ENCODE measurements at places on chromosomes 4 and X.

- peak; percentile 75 for DNase-seq
These were observed 100.1 kb downstream of the REPS2 start for GRCh38 chrX:17046478-17047097.

DNA sequence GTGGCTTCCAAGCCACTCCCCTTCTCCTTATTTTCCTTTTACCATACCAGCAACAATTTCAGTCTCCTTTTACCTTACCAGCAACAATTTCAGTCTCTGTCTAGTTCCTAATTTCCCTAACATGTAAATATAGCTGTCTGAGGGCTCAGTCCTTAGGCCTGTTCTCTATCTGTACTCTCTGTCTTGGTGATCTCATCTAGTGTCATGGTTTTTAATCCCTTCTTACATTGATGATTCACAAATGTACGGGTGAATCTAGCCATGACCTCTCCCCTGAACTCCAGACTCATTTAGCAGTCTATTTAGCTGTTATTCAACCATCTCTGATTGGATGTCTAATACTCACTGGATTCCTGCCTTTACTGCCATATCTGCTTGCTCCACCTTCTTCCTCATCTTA lies 7.2 kb downstream of the IL15 start:
- DNase-seq, result no peak

DNA sequence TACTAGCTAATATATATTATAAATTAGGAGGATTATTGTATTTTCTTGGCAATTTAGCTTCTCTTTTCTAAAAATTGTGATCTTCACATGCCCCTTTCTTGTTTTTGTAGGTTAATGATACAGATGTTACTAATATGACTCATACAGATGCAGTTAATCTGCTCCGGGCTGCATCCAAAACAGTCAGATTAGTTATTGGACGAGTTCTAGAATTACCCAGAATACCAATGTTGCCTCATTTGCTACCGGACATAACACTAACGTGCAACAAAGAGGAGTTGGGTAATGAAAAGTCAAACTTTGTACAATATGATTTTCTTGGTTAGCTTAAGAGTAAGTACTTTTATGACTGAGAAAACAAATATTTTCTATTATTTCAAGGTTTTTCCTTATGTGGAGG lies 74.1 kb downstream of the SLC10A6 start:
- no peak for DNase-seq

DNA sequence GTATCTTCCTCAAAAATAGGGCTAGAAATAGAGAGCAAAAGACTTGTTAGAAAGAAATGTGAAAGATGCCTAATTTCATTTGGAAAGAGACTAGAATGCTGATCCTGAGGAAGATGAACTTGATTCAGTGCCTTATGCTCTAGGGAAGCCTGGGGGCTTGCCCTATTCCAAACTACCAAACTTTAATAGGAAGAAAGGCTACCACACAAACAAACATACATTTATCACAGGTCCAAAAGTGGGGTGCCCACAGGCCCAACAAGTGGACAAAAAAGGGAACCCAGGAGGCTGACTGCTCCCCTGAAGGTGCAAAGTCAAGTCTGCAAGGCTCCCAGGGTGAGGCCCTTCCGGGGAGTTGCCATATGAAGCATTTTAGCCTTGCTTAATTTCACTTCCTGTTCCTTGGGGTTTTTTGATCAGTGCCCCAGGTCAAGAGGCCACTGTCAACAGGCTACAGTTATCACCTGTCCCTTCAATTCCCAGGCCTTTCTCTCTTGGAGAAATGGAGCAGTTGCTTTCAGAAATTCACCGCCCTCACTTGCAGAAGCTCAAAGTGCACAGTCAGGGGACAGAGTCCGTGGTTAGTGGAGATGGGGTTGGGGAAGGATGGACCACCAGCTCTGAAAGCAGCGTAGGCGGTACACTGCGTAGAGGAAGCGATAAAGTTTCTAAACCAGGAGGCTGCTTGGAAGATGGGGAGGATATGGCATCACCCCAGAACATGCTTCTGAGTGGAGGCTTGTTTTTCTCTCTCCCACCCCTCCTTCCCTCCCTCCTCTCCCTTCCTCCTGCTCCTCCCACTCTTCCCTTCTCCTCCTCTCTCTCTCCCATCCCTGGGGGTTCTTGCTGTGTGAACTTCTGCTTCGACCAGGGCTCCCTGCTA lies 36.4 kb downstream of the TMEM154 start:
- DNase-seq, result peak; percentile 63

DNA sequence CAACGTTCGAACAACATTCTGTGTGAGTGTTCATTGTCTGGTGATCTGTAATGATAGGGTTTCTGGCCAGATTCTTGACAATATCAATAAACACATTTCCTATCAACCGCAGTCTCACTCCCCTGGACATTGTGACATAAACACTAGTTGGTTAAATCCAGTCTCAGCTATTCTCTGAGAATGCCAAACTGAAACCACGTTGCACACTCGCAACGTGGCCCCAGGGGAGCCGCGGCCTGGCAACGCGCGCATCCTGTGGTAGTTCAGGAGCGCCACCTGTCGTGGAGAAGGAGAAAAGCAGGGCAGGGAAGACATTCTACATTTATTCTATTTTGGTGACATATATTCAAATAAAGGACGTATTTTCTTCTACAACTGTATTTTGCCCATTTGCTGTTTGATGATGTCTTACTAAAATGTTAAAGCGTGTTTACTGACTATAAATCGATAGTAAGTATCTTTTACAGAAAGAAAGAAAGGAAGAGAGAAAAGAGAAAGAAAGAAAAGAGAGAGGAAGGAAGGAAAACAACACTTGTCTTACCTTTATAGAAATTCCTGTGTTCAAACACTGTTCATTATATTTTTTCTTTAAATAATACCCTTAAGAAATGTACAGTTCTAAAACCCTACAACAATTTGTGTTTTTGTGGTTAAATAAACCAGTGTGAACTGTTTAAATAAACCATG lies 738.3 kb upstream of the FRG1 start:
- DNase-seq, result peak; percentile 79

DNA sequence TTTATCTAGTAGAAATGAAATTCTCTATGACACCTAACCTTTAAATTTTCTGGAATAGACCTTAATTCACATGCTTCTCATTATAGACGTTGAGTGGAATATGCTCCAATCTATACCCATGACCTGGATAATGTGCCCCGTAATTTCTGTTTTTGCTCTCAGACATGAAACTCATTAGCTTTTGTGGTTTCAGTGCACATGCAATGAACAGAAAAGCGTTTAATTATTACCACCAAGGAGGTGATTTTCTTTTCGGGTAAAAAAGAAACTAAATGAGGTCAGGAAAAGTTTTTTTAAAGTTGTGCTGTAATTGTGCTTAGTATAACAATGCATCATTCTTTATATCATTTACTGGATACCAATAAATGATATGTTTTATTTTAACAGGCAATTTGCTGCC lies 1703.9 kb upstream of the TENM3 start:
- no peak for DNase-seq

- no peak for DNase-seq
These were observed 132.9 kb downstream of the RAP1GDS1 start for GRCh38 chr4:98394134-98394533.

- no peak for DNase-seq
These were observed 5.1 kb downstream of the GRIPAP1 start for GRCh38 chrX:48996969-48997368.

GRCh38 chrX:96481831-96482230 lies 202.8 kb upstream of the DIAPH2 start:
- no peak for DNase-seq

All from activated CD4-positive, alpha-beta T cell treated with anti-CD3 and anti-CD28 coated beads, Interleukin-2, amount 10 ng/mL, durations not matched to agents 24 days and 14 days (primary cell).